ENCODE measurements at places on chromosomes 11 and 22. TPM values are rescaled to one million over a fixed set of nuclear protein-coding genes. Genes with fewer than 3 reads are reported as not detected.

DNA sequence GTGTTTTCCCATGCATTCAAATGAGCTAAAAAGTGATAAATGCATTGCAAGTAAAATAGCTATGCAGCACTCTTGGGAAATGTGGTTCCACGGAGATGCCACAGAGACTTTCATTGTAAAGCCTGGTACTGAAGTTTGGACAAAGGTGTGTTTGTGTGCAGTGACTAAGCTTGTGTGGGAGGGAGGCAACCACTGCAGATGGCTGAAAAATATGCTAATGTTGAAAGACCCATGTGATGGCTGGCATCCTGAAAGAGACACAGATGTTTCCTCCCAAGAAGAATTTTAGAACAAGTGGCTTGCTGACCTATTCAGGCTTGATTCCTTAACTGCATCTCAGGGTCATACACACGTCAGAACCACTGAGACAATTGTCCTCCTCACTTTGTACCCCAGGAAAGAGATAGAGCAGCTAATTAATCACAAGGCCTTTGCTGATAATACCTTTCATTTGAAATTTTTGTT, 73.8 kb downstream of the FAM76B start:
- DNase-seq = no peak

GRCh38 chr22:30324014-30324730, 2.6 kb downstream of the TBC1D10A start:
- DNase-seq = no peak

- DNase-seq = no peak
Measured at GRCh38 chr11:27095059-27095458, 54.4 kb downstream of the BBOX1 start.

DNA sequence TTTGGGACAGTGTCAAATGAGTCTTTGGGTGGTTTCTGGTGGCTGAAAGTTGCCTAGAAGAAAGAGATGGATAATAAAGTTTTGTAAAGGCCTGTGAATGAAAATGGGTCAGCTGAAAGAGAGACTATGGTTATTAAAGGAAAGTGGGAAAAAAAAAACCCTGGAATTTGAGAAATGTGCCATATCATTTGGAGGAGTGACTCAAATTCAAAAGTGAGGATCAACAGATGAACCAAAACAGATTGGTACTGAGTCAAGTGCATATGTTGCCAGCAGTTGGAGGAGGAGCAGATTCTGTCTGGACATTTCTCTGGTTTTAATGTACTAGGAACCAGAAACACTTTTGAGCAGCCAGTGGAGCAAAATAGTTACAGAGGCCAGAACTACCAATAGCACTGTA, 339.8 kb downstream of the KCNA4 start:
- DNase-seq = no peak

DNA sequence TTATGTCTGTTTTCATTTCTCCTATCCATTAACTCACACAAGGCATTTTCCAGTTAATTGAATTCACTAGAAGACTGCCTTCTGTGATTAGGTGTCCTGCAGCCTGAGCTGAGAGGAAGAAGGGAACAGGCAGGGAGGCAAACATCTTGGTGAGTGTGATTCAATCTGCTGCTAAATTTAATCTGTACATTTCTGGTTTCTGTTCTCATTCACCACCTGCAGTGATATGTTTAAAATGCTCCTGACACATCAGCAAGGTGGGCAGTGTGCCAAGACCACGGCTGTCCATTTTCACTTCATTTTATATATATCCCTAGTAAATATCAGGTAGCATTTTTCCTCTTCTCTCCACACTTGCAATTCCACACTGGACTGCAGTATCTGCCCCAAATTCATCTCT, 416.5 kb downstream of the TMEM135 start:
- DNase-seq = peak; percentile 3

- DNase-seq = no peak
Measured at GRCh38 chr11:118918686-118919280, 6.9 kb downstream of the BCL9L start.

DNA sequence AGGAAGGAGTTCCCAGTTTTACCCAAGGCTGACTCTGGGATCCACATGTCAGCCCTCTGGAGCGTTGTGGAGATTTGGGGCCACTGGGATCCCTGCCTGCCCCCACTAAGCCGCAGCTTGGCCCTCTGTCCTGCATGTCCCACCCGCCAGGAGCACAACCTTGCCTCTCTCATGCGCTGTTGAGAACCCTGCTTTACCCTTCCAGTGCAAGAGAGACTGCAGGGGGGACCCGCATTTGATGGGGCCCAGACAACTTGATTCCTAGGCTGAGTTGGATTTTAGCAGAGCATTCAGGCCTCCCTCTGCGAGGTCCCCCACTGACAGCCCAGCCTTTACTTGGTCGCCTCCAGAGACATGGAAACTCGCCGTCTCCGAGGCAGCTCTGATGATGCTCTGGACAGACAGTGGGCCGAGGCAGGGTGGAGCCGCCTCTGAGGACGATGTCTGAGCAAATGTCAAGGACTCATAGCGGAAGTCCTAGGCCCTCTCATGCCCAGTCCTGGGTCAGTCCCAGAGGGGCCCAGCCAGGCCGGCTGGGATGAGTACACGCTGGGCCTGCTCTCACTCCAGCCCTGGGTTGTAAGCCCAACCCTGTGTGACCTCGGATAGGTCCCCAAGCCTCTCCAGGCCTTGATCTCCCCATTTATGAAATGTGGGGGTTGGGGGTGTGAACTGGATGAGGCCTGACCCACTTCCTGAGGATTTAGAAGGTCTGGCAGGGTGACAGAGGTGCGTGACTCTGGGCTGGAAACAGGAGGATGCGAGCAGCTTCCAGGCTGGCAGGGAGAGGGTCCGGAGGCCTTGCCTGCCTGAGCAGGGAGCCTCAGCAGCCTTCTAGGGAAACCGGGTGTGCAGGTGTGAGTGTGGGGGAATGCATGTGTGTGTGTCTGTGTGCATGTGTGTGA, 630 bp downstream of the CD5 start:
- DNase-seq = no peak

DNA sequence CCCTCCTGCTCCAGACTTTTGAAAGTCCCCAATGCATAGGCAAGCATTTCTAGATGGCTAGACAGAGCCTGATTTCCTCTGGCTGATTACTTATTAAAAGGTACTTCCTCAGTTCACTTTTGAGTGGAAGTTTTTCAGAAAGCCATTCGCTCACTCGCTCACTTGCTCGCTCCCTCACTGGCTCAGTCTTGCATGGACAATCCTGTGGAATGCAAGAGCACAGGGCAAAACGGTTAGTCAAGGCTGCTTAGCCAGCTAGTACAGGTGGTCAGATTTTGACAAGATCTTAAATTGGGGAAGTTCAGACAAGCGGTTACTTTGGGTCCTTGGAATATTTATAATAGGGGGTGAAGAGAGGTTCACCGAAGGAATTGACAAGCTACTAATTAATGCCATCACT, 101.0 kb downstream of the ARL14EP start:
- DNase-seq = peak; percentile 78

DNA sequence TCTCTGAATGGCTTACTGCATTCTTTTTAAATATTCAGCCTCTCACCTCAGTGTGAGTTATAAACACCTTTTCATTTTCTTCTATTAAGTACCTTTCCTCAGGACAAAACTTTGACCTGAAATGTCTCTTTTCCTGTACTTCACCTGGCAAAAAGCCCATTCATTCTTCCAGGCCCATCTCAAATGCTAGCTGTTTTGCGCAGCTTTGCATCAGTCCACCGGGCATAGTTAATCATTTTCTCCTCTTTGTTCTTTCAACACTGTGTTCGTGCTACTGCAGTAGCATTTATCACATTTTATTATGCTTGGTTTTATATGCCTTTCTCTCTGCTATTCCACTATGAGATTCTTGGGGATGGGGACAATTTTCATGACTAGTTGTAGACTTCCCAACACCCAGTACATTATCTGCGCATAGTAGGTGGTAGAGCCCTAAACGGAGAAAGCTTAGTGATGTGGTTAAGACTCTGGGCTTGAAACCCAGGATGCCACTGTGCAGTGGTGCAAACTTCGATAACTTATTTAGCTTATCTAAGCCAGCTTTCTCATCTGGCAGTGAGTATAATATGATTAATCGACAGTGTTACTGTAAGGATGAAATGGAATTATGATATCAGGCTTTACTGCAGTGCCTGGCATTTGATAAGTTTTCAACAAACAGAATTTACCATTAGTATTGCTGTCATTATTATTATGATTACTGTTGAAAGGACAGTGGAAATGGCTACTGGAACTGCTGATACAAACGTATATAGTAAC, 695.7 kb downstream of the NELL1 start:
- no peak for DNase-seq

- no peak for DNase-seq
Measured at GRCh38 chr11:73734993-73735392, 25.9 kb downstream of the RAB6A start.

DNA sequence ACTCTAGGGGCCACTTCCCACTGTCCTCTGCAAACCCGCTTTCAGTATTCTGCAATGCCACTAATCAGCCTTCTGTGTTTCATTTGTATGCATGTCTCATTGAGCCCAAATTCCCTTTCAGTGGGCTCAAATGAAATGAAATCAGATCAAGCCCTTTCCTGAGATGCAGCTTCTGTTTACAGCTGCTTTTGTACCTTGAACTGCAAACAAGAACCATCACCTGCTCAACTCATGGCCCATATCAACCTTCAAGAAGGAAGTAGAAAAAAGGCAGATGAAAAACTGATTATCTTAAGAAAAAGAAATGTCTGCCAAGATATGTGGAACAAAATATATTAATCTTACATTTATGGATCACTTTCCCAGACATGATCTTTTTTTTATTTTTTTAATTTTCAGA, 141.1 kb upstream of the ARHGAP42 start:
- DNase-seq = no peak

DNA sequence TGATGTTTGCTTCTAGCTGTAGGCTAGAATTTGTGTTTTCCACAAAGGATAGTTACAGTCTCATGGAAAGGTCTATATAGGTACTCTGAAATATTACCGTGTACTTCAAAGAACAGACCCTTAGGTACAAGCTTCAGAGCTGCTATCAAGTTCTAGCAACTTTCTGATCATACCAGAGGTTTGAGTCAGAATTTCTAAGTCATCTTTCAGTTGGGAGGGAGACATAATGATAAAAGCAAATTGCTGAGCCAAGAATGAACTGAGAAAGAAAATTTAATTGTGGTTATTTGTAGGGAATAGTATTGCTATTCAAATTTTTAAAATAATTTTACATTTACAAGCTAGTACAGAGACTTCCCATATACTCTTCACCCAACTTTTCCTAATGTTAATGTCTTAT, 19.9 kb upstream of the ME3 start:
- no peak for DNase-seq

DNA sequence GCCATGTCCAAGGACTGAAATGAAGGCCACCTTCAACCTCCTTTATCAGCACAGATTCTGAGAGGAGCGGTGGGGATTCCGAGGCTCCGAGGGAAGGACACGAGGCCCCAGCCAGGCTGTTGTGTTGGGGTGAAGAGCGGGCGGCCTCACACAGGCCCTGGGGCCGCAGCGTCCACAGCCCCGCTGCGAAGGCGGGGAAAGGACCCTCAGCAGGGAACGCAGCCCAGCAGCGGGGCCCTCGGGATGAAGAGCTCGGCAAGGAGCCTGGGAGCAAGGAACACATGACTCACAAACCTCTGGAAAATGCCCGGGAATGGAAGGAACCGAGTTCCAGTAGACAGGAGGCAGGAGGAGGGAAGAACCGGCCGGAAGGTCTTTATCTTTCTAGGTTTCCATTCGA, 227.2 kb downstream of the BRD1 start:
- no peak for DNase-seq

DNA sequence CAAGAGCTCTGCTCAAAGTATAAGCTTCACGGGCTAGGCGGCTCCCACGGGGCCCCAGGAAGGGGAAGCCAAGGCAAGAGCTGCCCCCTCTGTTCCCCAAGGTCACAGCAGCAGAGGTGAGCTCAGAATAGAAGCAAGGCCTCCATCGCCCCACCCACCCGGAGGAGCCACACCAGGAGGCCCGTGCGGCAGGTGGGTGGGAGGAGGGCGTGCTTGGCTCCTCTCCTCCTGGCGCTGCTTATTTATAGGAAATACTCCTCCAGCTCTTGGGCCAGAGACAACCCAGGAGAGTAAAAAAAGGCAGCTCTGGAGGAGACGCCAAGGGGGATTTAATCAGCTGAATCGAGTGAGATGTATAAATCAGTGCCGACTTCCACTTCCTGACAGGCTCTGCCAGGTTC, 87.8 kb downstream of the FEZ1 start:
- no peak for DNase-seq

DNA sequence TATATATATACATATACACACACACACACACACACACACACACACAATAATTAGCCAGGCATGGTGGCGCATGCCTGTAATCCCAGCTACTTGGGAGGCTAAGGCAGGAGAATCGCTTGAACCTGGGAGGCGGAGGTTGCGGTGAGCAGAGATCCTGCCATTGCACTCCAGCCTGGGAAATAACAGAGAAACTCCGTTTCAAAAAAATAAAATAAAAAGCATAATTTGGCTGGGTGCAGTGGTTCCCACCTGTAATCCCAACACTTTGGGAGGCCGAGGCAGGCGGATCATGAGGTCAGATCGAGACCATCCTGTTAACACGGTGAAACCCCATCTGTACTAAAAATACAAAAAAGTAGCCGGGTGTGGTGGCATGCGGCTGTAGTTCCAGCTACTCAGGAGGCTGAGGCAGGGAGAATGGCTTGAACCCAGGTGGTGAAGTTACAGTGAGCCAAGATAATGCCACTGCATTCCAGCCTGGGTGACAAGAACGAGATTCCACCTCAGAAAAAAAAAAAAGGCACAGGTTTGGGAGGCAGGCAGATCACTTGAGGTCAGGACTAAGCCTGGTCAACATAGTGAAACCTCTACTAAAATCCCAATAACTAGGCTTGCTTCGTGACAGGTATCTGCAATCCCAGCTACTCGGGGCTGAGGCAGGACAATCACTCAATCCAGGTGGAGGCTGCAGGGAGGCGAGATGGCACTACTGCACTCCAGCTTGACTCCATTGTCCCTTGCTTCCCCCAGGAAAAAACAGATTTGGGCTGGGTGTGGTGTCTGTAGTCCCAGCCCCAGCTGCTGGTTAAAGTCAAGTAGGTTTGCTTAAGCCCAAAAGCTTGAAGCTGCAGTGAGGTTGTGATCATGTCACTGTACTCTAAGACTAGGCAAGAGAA, 11.8 kb upstream of the WDR74 start:
- no peak for DNase-seq

DNA sequence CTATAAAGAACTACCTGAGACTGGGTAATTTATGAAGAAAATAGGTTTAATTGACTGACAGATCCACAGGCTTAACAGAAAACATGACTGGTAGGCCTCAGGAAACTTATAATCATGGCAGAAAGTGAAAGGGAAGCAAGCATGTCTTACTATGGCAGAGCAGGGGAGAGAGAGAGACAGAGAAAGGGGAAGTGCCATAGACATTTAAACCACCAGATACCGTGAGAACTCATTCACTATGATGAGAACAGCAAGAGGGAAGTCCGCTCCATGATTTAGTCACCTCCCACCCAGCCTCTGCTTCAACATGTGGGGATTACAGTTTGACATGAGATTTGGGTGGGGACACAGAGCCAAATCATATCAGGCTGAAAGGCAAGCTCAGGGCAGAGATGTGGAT, 327.1 kb upstream of the DDI1 start:
- DNase-seq = no peak

- DNase-seq = no peak
Measured at GRCh38 chr11:105937738-105938137, 84.3 kb downstream of the MSANTD4 start.

SPINDOC gene
- polyA plus RNA-seq = 43.9 TPM

CHST1 gene
- 9.9 TPM for polyA plus RNA-seq

ZBTB44 gene
- polyA plus RNA-seq = 62.7 TPM

TESMIN gene
- 1.1 TPM for polyA plus RNA-seq

CSNK1E gene
- 133 TPM for polyA plus RNA-seq

C22orf42 gene
- polyA plus RNA-seq = not detected

TIMP3 gene
- polyA plus RNA-seq = 110 TPM

NAALAD2 gene
- polyA plus RNA-seq = 29.0 TPM

All from left renal pelvis (tissue), 4 donors.